B cell (primary cell): ENCODE measurements at places on chromosomes 5 and 9.

DNA sequence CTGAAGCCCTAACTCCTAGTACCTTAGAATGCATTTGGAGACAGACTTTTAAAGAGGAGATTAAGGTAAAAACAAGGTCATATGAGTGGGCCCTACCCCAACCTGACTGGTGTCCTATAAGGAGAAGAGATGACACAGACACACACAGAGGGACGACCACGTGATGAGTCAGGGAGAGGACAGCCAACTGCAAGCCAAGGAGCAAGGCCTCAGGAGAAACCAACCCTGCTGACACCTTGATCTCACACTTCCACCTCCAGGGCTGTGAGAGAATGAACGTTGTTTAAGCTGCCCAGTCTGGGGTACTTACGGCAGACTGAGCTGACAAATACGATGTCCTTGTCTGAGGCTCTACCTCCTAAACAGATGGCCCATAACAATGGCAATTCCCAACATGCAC, 93.6 kb downstream of the ROR2 start:
- DNase-seq = no peak

- no peak for DNase-seq
Measured at GRCh38 chr5:149546974-149547373, 4.3 kb downstream of the CSNK1A1 start.

- DNase-seq = no peak
Measured at GRCh38 chr9:80213613-80214012, 641.8 kb downstream of the TLE4 start.

DNA sequence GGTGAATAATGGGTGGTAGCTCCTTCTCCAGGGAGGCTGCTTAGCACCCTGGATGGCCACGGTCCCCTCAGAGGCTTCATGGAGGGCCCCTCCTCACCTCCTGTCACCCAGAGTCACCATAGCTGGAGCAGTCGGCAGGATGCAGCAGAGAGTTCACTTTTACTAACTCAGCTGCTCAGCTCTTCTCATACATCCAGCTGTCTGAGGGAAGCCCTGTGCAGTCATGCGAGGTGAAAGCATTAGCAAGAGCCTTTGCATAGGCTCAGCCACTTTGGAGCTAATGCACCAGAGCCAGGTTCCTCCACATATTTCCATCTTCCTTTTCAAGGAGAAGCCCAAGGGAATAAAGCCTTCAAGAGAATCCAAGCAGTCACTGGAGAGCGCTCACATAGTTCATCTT, 499.2 kb downstream of the BNC2 start:
- DNase-seq = no peak
